Fibroblast of lung (primary cell): ENCODE measurements at places on chromosomes 5 and 9. TPM values are rescaled to one million over a fixed set of nuclear protein-coding genes. Genes with fewer than 3 reads are reported as not detected.

Gene IL9
- total RNA-seq = not detected in 2 replicates

Gene SLC6A7
- total RNA-seq = not detected in 2 replicates

Gene FAM200C
- 4.9 and 5.3 TPM in 2 replicates for total RNA-seq

Gene HABP4
- 18.2 and 31.4 TPM in 2 replicates for total RNA-seq

Gene HTR1A
- total RNA-seq = not detected in 2 replicates

Gene OLFML2A
- 30.6 and 33.7 TPM in 2 replicates for total RNA-seq

Gene CD14
- 4.1 and 10.9 TPM in 2 replicates for total RNA-seq

Gene PDZD2
- total RNA-seq = under 0.01 and 0.33 TPM in 2 replicates

Gene C9orf153
- total RNA-seq = 0.17 and 0.51 TPM in 2 replicates

Gene POU5F2
- total RNA-seq = 0.51 and 0.66 TPM in 2 replicates

Gene C1QTNF2
- total RNA-seq = 0.77 and 2.3 TPM in 2 replicates

Gene GPSM1
- total RNA-seq = 54.2 and 60.3 TPM in 2 replicates

Gene CDH9
- total RNA-seq = not detected in 2 replicates

Gene PCDHGA7
- 2.8 and 6.8 TPM in 2 replicates for total RNA-seq

Gene GABRP
- not detected in 2 replicates for total RNA-seq

Gene CYLC2
- not detected in 2 replicates for total RNA-seq

Gene BTNL8
- total RNA-seq = not detected in 2 replicates

Gene CDC25C
- total RNA-seq = 0.26 and 3.0 TPM in 2 replicates

Gene FOCAD
- 67.3 and 145 TPM in 2 replicates for total RNA-seq

Gene CCDC192
- total RNA-seq = not detected in 2 replicates

Gene HMMR
- total RNA-seq = 1.3 and 19.7 TPM in 2 replicates

Gene ZDHHC11B
- under 0.01 TPM in 2 replicates for total RNA-seq

Gene FGF1
- 0.77 and 3.5 TPM in 2 replicates for total RNA-seq

Gene CDC20B
- under 0.01 TPM in 1 of 2 replicates, not detected in the other for total RNA-seq

Gene PRUNE2
- total RNA-seq = 44.9 and 95.6 TPM in 2 replicates

Gene ZFAND5
- 127 and 159 TPM in 2 replicates for total RNA-seq

Gene SLC9A3
- 0.50 and 0.51 TPM in 2 replicates for total RNA-seq

Gene PLAC8L1
- total RNA-seq = not detected in 2 replicates

Gene FOXI1
- not detected in 2 replicates for total RNA-seq

Gene CSF1R
- not detected in 2 replicates for total RNA-seq

Gene THBS4
- 1.5 and 2.3 TPM in 2 replicates for total RNA-seq

Gene HAPLN1
- 0.17 TPM in 1 of 2 replicates, not detected in the other for total RNA-seq

Gene IL31RA
- 2.1 and 2.6 TPM in 2 replicates for total RNA-seq

Gene ENG
- 11.8 and 30.4 TPM in 2 replicates for total RNA-seq

Gene PCDHB15
- total RNA-seq = 0.77 and 1.8 TPM in 2 replicates

Gene GABBR2
- under 0.01 and 0.33 TPM in 2 replicates for total RNA-seq

Gene SMIM27
- total RNA-seq = 2.3 and 8.3 TPM in 2 replicates

Gene PRR7
- 2.1 and 2.3 TPM in 2 replicates for total RNA-seq

Gene TXNDC8
- not detected in 2 replicates for total RNA-seq

Gene ALDOB
- total RNA-seq = not detected in 2 replicates

Gene PFN3
- not detected in 2 replicates for total RNA-seq

Gene TMC1
- total RNA-seq = 0.33 TPM in 1 of 2 replicates, not detected in the other

Gene LCN15
- not detected in 2 replicates for total RNA-seq

Gene ZNF366
- total RNA-seq = not detected in 2 replicates

Gene SPINK4
- total RNA-seq = not detected in 2 replicates

Gene CAMK4
- 0.77 and 0.83 TPM in 2 replicates for total RNA-seq

Gene SPOCK1
- total RNA-seq = 11.1 and 30.3 TPM in 2 replicates

Gene SLC25A2
- total RNA-seq = 0.66 TPM in 1 of 2 replicates, not detected in the other
